NCI-H748 treated with DMSO at 0.1 percent for 48 hours (cell line): ENCODE measurements at places on chromosomes 7 and 10.

GRCh38 chr7:129933627-129934026 lies 19.1 kb downstream of the UBE2H start:
- DNase-seq: no peak

- DNase-seq: no peak
These were observed 13.1 kb downstream of the TECPR1 start for GRCh38 chr7:98238976-98239375.

- DNase-seq: no peak
These were observed 45.4 kb downstream of the CHST3 start for GRCh38 chr10:72009425-72010081.

DNA sequence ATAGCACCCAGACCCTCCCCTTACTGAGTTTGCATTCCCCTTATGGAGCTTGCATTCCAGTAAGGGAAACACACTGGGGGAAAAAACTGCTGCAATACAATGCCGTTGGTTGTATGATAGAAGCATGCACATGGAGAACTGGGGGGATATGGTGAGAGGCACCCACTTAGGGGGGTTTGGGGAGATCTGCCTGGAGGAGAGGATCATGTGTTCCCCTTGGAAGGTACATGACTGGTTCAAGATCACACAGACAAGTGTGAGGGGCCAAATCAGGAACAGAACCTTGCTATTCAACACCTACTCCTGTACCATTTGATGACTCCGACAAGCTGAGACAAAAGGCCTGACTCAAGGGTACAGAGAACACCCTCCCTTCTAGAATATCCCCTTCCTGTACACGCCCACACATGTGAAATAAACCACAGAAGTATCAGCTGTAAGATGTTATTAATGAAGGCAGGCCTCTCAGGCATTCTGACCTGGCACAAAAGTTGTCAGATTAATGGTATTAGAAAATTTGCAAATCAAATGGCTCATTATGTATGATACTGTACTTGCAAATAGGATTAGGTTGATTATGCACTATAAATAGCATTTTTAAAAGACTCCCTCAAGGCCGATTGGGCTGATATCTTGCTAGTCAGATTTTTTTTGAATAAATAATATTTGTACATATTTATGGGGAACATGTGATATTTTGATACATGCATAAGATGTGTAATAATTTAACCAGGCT lies 122.2 kb downstream of the NPY start:
- no peak for DNase-seq

DNA sequence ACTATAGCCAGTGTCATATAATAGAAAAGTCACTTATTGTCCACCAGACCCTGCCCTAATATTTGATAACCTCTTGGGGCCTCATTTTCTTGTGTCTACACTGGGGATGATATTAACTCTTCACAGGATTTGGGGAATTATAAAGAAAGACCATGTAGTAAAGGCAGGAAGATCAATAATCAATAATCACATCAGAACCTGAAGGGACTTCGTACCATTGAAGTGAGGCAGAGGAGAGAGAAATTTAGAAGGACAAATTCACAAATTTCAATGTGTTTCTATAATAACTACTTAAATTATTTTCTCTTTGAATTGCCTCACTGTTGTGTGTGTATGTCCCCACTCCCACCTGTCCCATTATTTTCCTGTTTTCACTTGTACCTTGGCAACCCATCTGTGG lies 10.7 kb upstream of the SGMS1 start:
- DNase-seq: no peak

DNA sequence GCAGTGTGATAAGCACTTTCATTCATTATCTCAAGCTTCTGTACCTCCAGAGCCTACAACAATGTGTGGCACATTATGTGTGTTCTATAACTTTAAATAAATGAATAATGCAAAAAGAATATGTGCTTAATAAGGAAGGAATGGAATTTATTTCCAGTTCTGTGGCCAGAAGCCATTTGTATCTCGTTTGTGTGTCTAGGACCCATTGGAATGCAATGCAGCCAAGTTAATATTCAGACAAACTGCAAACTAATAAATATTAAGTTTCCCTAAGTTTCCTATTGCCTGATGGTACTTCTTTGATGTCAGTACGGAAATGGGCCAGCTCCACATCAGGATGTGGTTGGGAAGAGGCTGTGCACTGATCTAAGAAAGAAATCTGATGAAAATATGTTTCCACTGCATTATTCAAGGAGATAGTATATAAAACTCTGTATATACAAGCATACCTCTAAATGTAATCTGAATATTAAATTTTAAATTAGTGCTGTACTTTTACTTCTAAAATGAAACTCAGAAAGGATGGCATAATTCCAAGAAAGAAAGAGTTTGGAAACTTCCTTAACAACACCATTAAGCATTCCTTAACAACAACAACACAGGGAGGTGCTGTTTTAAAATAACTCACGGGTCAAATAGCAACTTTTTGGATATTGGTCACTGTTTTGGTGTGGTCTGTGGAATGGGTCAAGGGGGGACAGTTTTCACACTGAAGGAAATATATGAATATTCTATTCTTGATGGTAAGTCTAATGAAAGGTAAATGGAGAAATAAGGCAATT lies 29.4 kb upstream of the ANKRD30A start:
- no peak for DNase-seq

GRCh38 chr10:56318816-56319215 lies 42.2 kb downstream of the ZWINT start:
- DNase-seq: peak; percentile 61

- DNase-seq: no peak
These were observed 28.6 kb upstream of the DMBT1 start for GRCh38 chr10:122531939-122532338.

GRCh38 chr7:85177316-85177715 lies 9.5 kb downstream of the SEMA3D start:
- no peak for DNase-seq

DNA sequence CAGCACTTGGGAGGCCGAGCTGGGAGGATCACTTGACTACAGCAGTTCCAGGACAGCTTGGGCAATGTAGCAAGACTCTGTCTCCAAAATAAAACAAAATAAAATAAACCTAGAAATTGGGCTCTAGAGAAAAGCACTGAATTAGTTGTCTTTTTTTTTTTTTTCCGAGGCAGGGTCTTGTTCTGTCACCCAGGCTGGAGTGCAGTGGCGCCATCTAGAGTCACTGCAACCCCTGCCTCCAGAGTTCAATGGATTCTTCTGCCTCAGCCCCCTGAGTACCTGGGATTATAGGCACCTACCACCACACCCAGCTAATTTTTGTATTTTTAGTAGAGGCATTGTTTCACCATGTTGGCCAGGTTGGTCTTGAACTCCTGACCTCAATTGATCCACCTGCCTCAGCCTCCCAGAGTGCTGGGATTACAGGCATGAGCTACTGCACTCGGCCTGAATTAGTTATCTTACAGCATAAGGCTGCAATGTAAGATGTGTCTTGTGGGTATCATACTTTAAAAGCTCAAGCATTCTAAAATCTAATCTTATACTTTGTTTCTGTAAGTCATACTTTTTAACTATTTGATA lies 12.8 kb downstream of the MEIG1 start:
- DNase-seq: no peak

DNA sequence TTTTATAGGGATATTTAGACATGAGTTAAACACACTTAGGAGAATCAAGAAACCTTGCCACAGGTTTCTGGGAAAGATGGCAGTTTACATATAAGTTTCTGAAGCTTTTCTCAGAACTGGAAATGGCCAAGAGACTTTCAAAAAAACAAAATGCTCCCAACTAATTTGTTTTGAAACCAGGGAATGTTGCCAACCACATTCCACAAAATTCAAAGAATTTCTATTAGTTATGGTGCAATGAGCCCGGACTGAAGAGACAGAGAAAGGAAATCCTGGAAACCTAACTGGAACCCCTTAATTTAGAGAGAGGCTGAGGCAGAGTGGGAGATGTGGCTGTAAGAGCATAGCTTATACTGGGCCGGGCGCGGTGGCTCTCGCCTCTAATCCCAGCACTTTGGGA lies 128.5 kb downstream of the PTEN start:
- no peak for DNase-seq

GRCh38 chr7:79304711-79305110 lies 148.8 kb downstream of the MAGI2 start:
- peak; percentile 9 for DNase-seq

DNA sequence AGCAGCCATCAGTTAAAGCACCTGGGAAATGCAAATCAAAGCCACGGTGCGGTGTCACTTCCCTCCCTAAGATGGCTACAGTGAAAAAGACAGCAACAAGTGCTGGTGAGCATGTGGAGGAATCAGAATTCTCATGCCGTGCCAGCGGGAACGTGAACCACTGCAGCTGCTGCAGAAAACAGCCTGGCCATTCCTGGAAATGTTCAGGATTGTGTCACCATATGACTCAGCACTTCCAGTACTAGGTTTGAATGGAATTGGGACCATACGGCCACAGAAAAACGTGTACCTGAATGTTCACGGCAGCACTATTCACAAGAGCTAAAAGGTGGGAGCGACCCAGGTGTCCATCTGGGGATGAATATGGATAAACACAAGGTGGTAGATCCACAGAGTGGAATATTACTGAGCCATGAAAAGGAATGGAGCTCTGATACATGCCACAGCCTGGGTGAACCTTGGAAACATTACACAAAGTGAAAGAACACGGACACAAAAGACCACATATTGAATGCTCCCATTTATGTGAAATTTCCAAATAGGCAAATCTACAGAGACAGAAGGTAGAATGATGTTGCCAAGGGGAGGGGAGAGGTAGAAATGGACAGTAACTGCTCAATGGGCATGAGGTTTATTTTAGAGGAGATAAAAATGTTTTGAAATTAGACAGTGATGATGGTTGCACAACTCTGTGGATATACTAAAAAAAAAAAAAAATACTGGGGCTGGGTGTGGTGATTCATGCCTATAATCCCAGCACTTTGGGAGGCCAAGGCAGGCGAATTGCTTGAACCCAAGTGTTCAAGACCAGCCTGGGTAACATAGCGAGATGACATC lies 61.6 kb downstream of the MICALL2 start:
- DNase-seq: no peak

DNA sequence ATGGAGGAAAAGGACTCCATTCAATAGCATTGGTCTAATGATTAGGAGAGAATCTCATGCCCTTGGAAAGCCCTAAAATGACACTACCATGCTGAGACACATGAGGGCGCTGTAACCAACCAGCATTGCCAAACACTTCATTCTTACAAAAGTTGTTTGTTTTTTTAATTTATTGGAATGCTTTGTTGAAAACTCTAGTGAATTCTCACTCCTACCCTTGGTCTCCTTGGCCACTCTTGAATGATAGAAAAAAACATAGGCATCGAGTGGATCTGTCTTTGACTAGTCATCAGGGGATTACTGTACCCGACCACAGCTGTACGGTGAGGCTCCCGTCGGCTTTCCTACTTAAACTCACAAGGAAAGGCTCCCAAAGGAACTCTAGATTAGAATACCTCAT lies 29.3 kb upstream of the ADD3 start:
- no peak for DNase-seq

DNA sequence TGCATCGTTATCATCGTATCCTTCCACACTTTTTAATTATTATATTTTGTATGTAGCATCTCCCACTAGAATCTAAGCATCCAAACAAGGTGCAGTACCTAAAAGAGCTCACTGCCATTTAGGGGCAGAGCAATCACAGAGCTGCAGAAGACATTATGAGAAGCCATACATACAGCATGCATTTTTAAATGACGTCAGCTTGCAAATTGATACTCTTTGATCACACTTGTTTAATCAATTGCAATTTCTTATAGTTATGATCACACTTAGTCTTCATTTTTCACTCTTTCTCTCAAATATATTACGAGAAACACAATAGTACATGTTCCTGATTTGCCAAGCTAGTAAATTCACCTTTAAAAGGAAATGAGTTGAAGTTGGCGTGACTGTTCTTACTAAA lies 753.3 kb upstream of the LRRN3 start:
- DNase-seq: no peak
